ENCODE measurements at places on chromosomes 1 and 21.

DNA sequence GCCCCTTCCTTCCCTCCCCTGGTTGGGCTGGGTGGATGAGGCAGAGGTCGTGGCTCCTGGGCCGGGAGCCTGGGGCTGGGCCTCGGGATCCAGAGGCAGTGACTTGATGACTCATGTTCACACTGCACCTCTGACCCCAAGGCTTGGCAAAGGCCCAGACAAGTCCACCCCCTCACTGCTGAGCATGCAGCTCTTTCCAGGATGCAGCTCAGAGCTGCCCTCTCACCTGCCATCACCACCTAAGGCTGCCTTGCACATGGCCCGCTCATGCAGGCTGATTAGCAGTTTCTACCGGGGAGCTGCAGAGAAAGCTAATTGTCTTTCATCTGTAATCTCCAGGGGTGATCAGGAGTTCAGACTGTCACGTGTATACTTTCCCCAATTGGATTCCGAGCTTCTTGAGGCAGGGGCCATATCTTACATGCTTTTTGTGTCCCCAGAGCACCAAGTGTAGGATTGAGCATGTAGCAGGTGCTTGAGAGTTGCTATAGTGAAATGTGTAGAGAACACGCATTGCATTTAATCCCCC, 62.1 kb downstream of the LRRN2 start:
- DNase-seq = no peak

- no peak for DNase-seq
Measured at GRCh38 chr1:64917328-64917861, 49.0 kb downstream of the JAK1 start.

- DNase-seq = no peak
Measured at GRCh38 chr1:187641463-187641862, 812.7 kb downstream of the PLA2G4A start.

DNA sequence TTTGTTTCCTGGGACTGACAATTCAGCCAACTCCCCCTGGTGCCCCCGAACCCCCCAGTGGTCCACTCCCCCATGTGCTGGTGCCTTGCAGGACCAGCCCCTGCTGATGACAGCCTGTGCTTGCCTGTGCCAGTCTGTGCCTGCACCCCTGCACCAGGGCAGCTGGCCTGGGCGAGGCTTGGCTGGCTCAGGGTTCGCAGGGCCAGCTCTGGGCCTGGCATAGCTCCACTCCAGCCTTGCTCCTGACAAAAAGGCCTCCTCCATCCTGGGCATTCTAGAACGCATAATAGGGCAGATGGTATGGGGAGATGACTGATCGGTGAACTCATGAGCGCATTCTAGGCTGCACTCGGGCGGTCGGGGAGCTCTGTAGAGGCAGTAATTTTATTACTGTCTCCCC, 5.4 kb downstream of the CNTN2 start:
- DNase-seq = peak; percentile 78

DNA sequence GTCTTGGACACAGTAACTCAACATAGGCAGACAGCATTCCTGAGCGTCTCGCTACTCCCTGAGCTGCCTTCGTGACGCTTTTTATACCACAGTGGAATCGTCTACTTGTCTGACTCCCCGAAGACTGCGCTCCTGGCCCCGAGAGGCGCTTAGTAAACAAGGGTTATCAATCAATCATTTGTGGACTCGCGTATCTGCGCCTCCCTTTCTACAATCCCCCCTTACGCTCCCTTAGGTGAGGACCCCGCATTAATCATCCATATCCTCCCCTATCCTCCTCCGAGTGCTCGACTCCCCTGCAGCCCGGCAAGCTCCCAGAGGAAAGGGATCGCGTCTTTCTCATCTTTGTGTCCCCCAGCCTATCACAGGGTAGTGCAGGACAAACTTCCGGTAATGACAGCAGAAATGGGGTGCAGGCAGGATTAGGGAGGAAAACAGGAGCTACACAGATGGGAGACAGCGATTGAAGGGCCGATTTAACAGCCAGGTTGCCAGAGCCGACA, 522 bp downstream of the TMEM59 start:
- DNase-seq = no peak

DNA sequence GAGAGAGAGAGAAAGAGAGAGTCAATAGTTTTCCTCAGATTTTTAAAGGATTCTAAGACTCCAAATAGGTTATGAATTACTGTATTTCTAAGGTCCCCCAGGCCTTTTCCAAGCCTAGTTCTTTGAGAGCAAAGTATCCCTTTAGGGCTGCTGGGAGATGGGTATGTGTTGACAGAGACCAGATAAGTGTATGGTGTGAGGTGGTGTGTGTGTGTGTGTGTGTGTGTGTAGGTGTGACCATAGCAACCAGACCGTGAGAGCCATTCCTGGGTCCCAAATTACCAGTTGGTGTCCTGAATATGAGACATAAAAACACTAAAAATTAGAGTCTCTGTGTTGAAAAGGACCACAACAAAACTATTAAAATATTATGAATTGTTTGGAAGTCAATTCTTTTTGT, 41.7 kb upstream of the DNAJC6 start:
- no peak for DNase-seq

DNA sequence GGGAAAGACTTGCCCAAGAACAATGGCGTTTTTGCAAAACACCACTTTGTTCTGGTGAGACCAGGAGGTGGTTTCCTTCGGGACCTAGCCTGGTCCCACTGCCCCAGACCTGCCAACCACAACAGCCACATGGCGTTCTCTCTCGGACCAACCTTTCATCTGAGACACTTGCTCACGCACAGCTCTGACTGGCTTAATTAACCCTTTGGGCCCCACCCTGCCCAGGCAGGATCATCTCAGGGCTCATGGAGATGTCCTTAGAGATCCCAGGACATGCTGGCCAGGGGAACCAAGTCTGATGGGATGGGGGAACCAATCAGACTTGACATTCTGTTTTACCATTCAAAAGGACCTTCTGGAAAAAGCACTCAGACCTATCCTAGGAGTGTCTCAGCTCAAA, 97.8 kb upstream of the SLC2A1 start:
- DNase-seq = no peak

DNA sequence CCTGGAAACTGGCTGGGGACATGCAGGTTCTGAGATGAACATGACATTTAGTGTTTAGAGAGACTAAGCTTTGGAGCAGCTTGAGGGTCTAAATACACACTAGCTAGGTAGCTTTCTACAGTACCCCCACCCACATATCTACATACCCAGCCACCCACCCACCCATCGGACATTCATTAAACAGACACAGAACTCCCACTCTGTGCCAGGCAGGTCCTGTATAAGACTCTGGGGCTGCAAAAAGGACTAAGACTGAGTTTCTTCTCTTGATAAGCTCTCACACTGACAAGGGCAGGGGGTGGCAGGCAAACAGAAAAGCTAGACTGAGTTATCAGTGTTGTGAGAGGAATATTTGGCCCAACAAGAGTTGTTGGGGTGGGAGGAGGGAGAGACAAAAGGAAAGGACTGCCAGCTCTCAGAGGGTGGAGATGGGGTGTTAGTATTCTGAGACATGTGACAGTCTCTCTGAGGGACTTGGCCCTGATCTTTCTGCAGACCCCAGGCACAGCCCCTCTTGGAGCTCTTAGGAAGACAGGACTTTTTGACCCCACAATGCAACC, 6.8 kb downstream of the MAP7D1 start:
- DNase-seq = no peak

- DNase-seq = no peak
Measured at GRCh38 chr21:34126269-34126668, 52.9 kb downstream of the MRPS6 start.

GRCh38 chr1:240169188-240169587, 77.5 kb downstream of the FMN2 start:
- DNase-seq = no peak

DNA sequence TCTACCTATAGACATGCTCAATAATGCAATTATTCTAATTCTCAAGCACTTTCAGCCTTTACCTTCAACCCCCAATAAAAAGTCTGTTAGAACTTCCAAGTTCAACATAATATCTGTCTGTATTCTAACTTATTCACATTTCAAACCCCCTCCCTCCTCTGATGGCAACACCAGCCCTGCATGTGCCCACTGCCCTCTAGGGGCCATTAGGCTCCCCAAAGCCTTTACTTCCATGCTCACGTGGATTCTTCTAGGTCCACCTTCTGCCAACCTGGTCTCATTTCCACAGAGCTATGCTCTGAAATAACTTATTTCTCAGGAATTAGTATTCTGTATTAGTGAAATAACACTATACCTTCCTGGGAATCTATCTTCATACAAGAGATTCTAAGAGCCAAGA, 22.2 kb upstream of the KPRP start:
- DNase-seq = no peak

- DNase-seq = no peak
Measured at GRCh38 chr1:59124166-59124565, 172.7 kb upstream of the FGGY start.

- DNase-seq = no peak
Measured at GRCh38 chr21:30083225-30083945, 83.2 kb downstream of the CLDN17 start.

GRCh38 chr1:161531986-161532643, 7.8 kb downstream of the HSPA6 start:
- no peak for DNase-seq

DNA sequence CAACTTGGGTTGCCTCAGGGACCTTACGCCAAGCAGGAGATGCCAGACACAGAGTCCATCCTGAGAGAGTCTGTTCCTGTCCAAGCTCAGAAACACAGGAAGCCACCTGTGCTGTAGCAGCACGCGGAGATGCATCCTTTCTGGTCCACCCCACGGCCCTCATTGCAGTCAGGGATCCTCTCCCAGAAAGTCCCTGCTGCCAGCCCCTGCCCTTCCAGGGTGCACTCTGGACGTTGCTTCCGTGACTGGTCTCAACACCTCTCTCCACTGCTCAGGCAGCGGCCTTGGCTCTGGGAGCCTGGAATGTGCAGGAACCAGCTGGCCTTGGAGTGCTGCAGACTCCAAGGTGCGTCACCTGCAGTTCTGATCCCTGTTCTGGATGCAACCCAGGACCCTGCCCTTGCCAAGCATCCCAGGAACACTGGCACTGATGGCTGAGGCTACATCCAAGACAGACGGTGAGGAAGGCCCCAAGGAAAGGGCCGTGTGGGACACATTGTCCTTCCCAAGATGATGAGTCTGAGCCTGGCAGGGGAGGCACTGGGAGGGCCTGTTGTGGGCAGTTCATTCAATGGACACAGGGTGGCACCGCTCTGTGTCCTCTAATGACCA, 21.7 kb upstream of the COL6A1 start:
- no peak for DNase-seq

GRCh38 chr1:244286341-244286740, 165.4 kb downstream of the ADSS2 start:
- no peak for DNase-seq

- DNase-seq = no peak
Measured at GRCh38 chr1:180136331-180136967, 18.2 kb upstream of the QSOX1 start.

DNA sequence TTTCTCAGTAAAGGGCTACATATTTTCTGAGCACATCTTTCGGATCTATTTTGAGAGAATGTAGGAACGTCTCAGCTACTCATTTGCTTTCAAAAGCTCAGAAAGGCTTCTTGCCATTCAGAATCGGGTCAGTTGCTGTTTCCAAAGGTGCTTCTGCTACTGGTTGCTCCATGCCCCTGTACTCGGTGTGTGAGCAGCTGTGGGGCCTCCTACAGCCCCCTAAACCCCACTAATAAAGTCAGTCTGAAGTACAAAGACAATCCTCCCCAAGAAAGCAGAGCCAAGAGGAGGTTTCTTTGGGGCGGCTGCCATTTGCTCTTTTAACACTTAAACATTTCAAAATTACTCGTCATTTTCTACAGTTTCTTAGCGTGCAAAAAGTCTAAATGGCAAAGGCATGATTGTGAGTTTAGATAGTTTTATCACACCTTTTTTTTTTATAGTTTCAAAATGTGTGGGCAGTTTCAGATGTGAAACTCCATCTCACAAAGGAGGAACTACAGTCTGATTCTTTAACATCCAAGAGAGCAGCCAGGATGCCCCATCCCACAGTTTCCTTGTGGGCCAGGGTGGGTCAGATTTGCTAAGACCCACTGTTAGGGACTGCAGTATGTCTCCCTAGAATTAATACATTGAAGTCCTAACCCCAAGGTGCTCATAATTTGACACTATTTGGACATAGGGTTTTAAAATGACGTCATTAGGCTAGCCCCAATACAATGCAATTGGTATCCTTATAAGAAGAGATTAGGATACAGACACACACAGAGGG, 4.1 kb downstream of the RUNX1 start:
- no peak for DNase-seq

DNA sequence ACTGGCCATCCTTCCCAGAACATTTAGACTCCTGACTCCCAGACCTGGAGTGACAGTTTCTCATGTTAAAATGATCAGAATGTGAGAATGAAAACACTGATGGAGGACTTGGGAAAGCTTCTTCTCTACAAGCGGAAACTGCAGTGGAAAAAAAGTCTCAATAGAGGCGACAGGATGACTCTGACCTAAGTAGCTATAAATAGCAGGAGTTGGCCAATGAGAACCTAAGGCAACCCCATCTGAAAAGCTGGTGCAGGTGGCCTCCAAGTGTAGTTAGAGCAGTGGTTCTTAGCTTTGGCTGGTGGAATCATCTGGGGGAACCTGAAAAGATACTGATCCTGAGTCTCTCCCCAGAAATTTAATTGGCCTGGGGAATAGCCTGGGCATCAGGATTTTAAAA, 44.2 kb upstream of the EXOSC10 start:
- no peak for DNase-seq

- no peak for DNase-seq
Measured at GRCh38 chr1:103517380-103518047, 8.0 kb upstream of the RNPC3 start.

GRCh38 chr1:181249186-181249585, 160.7 kb downstream of the IER5 start:
- DNase-seq = no peak

GRCh38 chr1:118209648-118210047, 24.6 kb upstream of the SPAG17 start:
- DNase-seq = no peak

DNA sequence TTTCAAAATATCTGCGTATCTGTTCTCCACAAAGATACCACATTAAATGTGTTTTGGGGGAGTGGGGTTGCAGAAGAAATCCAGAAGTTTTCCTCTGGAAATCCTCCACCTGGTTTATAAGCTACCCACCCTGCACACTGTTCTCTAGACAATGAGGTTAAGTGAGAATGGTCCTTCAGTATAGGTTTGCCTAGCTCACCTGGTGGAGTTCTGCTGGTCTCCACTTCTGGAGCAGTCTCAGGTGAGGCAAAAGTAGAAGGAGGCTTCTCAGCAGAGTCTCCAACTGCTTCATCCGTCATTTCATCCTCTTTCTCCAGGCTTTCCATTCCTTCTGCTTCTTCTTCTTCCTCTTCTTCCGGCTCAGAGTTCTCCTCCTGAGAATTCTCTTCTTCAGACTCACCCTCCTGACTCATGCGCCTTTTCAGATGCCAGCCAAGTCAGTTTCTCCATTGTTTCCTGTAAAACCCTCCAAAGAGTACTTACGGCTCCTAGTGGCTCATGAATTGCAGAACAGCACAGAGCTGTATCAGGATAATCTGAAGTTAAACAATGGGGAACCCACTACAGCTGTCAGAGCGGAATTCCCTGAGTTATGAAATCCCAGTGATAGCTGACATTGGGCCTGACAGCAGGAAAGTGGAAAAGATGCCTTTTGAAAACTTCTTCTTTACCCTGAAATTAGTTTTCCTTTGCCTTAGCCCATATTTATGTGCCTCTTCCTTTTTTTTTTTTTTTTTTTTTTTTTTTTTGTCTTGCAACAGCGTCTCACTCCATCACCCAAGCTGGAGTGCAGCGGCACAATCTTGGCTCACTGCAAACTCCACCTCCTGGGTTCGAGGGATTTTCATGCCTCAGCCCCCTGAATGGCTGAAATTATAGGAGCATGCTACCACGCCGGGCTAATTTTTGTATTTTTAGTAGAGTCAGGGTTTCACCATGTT, 38.5 kb downstream of the MSTO1 start:
- DNase-seq = no peak

- no peak for DNase-seq
Measured at GRCh38 chr1:240217403-240217802, 125.7 kb downstream of the FMN2 start.

- no peak for DNase-seq
Measured at GRCh38 chr1:184825571-184825970, 70.9 kb upstream of the EDEM3 start.
